Mesendoderm (in vitro differentiated cells): ENCODE measurements at places on chromosomes 1 and 21.

GRCh38 chr1:29237129-29237821, 953 bp downstream of the PTPRU start:
- peak overlapping the region; percentile 82 for H3K4me3 ChIP-seq
- H3K36me3 ChIP-seq = no peaks in the 10 kb centered on the region
- peak; percentile 51 for DNase-seq
- H3K27ac ChIP-seq = peak overlapping the region; percentile 10
- H3K4me1 ChIP-seq = peaks cover 17% of the 10 kb centered on the region

DNA sequence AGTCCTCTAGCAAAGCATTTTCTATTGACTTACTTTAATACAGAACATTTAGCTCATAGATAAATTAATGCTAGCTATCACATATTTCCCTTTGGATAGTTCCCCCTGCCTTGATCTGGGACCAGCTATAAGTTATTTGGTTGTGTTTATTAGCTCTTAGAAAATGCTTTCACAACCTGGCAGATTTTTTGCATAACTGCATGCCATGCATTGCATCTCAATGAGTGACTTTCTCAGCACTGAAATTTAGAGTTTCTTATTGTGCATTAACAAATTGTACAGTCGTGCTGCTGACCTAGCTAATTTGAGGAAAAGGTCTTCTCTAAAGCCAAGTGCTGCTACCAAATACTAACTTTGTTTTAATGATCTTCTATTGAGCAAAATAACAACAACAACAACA, 164.8 kb downstream of the PLPPR5 start:
- no peaks in the 10 kb centered on the region for H3K36me3 ChIP-seq
- no peak overlapping the region for H3K27ac ChIP-seq
- no peaks in the 10 kb centered on the region for H3K4me1 ChIP-seq
- H3K27me3 ChIP-seq = no peaks in the 10 kb centered on the region
- H3K4me3 ChIP-seq = no peak overlapping the region

DNA sequence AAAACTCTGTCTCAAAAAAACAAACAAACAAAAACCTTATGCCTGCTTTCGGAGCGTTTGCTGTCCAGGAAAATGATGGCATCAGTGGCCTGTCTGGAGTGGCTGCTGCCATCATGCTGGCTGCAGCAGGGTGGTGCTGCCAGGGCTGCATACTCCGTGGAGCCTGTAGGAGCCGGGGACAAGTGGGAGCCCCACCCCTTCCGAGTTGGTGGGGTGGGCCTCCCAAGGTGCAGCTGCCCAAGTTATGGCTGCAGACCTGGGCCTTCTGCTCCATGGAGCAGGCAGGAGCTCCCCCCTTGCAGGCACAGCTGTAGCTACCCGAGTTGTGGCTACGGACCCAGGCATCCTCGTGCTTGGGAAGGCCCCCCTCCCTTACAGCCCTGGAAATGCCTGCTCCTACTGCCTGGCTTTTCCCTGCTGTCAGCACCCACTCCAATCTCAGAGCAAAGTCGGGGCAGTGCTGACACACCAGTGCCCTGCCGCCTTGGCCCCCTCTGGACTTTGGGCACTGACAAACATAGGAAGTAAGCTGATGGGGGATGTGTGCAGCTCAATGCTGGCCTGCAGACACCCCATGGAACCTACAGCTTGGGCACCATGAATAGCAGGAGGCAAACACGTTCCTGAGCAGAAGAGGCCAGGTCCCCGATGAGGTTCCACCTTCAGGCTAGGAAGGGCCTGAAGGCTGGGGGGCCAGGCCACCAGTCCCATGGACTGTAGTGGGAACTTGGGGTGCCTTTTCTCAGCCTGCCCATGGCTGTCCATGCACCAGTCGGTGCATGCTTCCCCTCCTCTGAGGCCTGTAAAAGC, 60.4 kb downstream of the CC2D1B start:
- no peak overlapping the region for H3K27ac ChIP-seq
- H3K4me1 ChIP-seq = no peaks in the 10 kb centered on the region
- no peak overlapping the region for H3K4me3 ChIP-seq
- H3K36me3 ChIP-seq = no peaks in the 10 kb centered on the region

DNA sequence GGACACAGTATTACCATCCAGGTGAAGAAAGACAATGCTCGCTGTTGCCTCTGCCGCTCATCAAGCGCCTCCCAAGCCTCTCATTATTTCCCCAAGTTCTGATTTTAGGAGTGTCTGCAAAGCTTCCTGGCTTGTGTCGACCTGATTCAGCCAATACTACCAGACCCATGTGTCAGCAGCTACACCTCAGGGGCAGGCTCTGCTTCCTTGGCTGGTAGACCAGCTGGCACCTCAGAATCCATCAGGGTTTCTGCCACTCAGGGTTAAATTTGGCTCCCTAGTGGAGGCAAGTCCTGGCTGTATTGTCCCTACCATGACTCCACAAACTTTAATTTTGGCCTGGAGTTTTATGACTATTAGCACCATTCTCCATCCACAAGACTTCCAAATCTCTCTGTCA, 35.4 kb downstream of the SUSD4 start:
- no peak for DNase-seq
- H3K4me1 ChIP-seq = no peaks in the 10 kb centered on the region
- no peak overlapping the region for H3K27ac ChIP-seq
- H3K27me3 ChIP-seq = no peaks in the 10 kb centered on the region
- H3K36me3 ChIP-seq = no peaks in the 10 kb centered on the region

DNA sequence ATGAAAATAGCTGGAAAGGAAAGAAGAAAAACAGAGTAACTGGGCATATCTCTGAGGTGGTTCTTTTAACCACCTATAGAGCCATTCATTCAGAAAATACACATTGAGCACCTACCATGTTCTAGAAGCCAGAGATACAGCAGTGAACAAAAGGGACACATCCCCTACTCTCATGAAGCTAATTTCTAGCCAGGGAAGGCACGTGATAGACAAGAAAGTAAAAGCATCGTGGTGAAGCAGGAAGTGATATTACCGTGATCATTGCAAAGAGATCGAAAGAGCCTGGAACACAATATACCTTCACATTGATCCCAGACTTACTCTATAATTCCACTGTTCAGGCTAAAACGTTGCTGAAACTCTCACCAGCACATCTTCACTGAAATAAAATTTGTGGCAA, 76.0 kb downstream of the TIAM1 start:
- H3K27ac ChIP-seq = no peak overlapping the region
- no peaks in the 10 kb centered on the region for H3K27me3 ChIP-seq
- no peaks in the 10 kb centered on the region for H3K36me3 ChIP-seq

DNA sequence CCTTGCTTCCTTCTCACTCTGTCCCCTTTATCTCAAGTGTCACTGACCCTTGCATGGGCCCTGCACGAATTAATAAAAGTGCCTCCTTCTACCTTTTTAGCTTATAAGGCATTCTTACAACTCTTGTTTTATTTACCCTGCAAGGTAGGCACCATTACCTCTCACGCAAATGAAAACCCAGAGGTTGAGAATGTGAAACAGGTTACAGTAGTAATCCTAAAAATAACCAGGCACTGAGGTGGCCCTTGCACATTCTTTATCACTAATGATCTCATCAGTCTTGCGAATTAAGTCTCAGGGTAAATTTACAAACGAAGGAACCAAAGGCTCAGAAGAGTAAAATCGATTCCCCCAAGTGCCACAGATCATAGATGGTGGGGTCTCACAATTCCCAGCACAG, 3.7 kb downstream of the GLIS1 start:
- DNase-seq = no peak
- H3K27ac ChIP-seq = no peak overlapping the region
- H3K36me3 ChIP-seq = no peaks in the 10 kb centered on the region
- peaks cover 24% of the 10 kb centered on the region for H3K4me1 ChIP-seq

DNA sequence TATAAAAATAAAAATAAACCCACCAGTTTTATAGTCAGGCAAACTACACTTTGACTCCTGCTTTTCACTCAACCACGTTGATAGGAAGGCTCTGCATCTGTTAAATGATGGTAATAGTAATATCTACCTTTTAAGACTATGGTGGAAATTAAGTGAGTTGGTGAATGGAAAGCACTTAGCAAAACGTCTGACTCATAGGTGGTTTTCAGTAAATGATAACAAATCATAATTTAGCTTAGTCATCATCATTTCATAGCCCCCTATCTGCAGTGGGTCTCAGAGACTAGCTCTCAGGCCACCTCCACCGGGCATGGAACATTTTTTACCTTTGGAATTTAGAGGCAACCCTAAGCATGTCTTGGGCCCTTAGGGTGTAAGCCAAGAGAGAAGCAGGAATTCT, 160.0 kb downstream of the PDE4B start:
- no peak for DNase-seq
- no peaks in the 10 kb centered on the region for H3K4me1 ChIP-seq
- no peak overlapping the region for H3K4me3 ChIP-seq
- H3K27me3 ChIP-seq = no peaks in the 10 kb centered on the region

DNA sequence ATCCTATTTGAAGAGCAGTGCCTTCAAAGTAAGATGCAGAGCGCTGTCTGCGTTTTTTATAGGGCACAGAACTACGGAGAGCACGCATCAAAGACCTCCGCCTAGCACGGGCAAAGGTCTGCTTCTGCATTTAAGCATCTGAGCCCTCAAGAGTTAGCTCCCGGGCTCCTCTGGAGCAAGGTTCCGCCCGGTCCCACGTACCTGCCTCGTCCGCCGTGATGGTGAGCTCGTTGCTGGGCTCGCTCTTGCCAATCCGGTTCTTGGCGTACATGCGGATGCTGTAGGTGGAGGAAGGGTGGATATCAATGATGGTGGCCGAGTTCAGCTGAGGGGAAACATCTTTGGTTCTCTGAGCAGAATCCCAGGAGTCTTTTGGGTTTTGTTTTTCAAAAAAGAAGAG, 311.5 kb downstream of the PCP4 start:
- H3K4me1 ChIP-seq = no peaks in the 10 kb centered on the region
- no peak for DNase-seq
- no peak overlapping the region for H3K27ac ChIP-seq
- H3K36me3 ChIP-seq = no peaks in the 10 kb centered on the region
- no peaks in the 10 kb centered on the region for H3K27me3 ChIP-seq
- H3K4me3 ChIP-seq = no peak overlapping the region

GRCh38 chr1:160674415-160674814, 27.6 kb upstream of the SLAMF1 start:
- H3K4me1 ChIP-seq = peaks cover 6% of the 10 kb centered on the region
- H3K4me3 ChIP-seq = no peak overlapping the region
- no peak overlapping the region for H3K27ac ChIP-seq
- H3K36me3 ChIP-seq = no peaks in the 10 kb centered on the region

DNA sequence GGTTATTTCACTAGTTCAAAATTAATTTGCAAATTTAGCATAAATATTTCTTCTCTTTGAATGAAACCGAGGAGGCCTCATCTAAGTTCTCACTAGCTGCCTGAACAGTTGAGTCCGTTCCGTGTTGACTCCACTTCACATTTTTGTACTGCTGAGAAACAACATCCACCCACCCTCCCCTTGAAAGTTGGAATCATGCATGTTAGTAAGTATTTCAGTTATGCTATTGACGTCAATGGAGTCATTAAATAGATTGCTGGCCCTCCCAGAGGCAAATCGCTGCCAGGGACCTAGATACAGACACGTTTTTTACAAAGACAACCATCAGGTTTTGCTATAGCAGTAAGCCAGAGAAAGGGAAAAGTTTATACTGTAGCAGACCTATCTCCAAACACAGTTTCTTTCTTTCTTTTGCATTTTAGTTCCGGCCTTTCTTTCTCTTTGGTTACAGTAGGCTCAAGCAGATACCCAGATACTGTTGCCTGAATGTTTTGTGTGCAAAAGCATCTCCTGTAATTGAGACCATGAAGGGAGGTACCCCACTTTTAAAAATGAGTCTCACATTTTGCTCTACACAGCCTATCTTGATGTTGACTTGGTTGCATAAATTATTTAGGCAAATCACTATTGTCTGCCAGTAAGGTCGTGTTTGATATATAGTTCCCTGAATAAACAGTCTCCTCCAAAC, 262.6 kb upstream of the SGIP1 start:
- H3K27ac ChIP-seq = no peak overlapping the region
- H3K4me1 ChIP-seq = peaks cover 6% of the 10 kb centered on the region
- DNase-seq = peak; percentile 92
- no peak overlapping the region for H3K4me3 ChIP-seq

GRCh38 chr1:40895601-40896000, 33.4 kb upstream of the CITED4 start:
- H3K36me3 ChIP-seq = no peaks in the 10 kb centered on the region
- H3K27me3 ChIP-seq = no peaks in the 10 kb centered on the region
- H3K4me1 ChIP-seq = peaks cover 4% of the 10 kb centered on the region
- H3K4me3 ChIP-seq = no peak overlapping the region
- no peak overlapping the region for H3K27ac ChIP-seq

- no peaks in the 10 kb centered on the region for H3K36me3 ChIP-seq
- no peak for DNase-seq
- H3K27me3 ChIP-seq = no peaks in the 10 kb centered on the region
- no peaks in the 10 kb centered on the region for H3K4me1 ChIP-seq
Observed at GRCh38 chr1:19507516-19507915, 22.2 kb upstream of the CAPZB start.

GRCh38 chr1:164683235-164683634, 124.3 kb downstream of the PBX1 start:
- peak; percentile 61 for DNase-seq
- H3K36me3 ChIP-seq = no peaks in the 10 kb centered on the region
- H3K4me1 ChIP-seq = peaks cover 3% of the 10 kb centered on the region

DNA sequence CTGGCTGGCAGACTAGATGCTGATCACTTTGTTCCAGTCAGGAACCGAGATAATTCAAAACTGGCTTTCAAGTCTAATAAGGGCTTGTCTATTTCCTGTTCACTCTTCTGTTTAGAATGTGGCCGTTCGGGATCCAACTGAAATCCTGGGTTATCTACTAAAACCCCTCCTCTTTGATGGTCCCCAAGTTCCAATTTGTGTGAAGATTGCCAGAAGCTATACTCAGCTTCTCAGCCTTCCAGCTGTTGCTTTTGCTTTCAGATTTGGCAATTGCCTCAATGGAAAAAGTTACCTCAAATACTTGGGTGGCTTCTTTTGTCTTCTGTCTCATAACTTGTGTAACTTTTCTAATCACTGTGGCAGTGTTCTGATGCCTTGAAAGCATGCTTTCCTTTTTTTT, 43.7 kb downstream of the BTBD8 start:
- no peak for DNase-seq
- H3K27ac ChIP-seq = no peak overlapping the region
- H3K27me3 ChIP-seq = no peaks in the 10 kb centered on the region
- no peaks in the 10 kb centered on the region for H3K36me3 ChIP-seq

DNA sequence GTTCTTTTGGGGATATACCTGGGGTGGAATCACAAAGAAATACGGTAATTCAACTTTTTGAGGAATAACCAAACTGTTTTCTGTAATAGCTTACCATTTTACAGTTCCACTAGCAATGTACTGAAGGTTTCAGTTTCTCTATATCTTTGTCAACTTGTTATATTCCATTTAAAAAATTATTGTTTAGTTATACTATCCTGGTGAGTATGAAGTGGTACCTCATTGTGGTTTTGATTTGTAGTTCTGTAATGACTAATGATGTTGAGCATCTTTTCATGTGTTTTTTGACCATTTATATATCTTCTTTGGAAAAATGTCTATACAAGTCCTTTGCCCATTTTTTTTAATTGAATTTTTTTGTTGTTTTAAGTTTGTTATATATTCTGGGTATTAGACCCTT, 39.4 kb downstream of the MAST2 start:
- DNase-seq = no peak
- H3K4me3 ChIP-seq = no peak overlapping the region
- no peaks in the 10 kb centered on the region for H3K4me1 ChIP-seq
- H3K27me3 ChIP-seq = no peaks in the 10 kb centered on the region
